Activated T-cell treated with anti-CD3 and anti-CD28 coated beads for 4 hours (primary cell): ENCODE measurements at places on chromosomes 6 and 20.

GRCh38 chr6:77440206-77440976 is 22.9 kb downstream of the HTR1B start:
- no peak for DNase-seq

- no peak for DNase-seq
These were observed 22.7 kb upstream of the BMP2 start for GRCh38 chr20:6744805-6745204.

- DNase-seq: no peak
These were observed 49.7 kb upstream of the DDR1 start for GRCh38 chr6:30834646-30835045.

DNA sequence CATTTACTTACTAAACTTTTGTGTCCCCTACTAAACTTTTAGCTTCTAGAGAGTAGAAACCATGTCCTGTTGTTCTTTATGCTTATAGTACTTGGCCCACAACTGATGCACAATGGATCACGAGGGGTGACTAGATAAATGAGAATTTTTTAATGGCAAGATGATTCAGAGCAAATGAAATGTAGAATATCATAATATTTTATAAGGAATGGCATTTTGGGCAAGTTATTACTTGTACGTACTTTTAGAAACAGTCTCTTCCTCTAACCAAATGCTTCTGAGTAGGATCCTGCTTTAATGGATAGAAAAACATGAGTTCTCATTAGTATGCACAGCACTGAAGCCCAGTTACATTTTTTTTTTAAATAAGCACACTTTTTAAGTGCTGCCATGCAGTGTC is 336.3 kb downstream of the NRN1 start:
- DNase-seq: no peak

GRCh38 chr6:121560476-121560875 is 125.0 kb downstream of the GJA1 start:
- DNase-seq: no peak

- no peak for DNase-seq
These were observed 37.6 kb upstream of the ANGPT4 start for GRCh38 chr20:953742-954141.

GRCh38 chr20:32091888-32092346 is 17.6 kb upstream of the TM9SF4 start:
- peak; percentile 78 for DNase-seq
